ENCODE measurements at places on chromosomes 3 and 15. TPM values are rescaled to one million over a fixed set of nuclear protein-coding genes. Genes with fewer than 3 reads are reported as not detected.
A peak's percentile ranks its signal among the peaks of the same experiment; 100 is the strongest.

NEIL1 gene
- 17.6 TPM for polyA plus RNA-seq

DNA sequence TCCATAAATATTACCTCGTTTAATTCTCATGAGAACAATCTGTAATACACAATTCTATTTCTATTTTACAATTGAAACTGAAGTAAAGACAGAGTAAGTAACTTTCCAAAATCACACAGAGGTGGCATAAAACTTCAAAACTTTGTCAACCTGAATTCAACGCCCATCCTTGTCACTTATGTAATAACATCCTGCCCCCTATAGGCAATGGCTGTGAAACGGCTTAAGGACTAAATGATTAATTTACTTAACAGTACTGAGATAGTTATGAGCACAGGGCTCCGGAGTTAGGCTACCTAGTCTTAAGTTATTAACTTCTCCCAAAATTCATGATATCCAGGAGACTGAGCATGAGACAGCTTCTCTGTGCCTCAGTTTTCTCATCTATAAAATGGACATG lies 293.1 kb upstream of the CHRM5 start:
- DNase-seq: no peak

GOLGA6D gene
- polyA plus RNA-seq: 0.56 TPM

PLSCR4 gene
- 18.0 TPM for polyA plus RNA-seq

RTP1 gene
- not detected for polyA plus RNA-seq

SLC2A2 gene
- 18.7 TPM for polyA plus RNA-seq

DNA sequence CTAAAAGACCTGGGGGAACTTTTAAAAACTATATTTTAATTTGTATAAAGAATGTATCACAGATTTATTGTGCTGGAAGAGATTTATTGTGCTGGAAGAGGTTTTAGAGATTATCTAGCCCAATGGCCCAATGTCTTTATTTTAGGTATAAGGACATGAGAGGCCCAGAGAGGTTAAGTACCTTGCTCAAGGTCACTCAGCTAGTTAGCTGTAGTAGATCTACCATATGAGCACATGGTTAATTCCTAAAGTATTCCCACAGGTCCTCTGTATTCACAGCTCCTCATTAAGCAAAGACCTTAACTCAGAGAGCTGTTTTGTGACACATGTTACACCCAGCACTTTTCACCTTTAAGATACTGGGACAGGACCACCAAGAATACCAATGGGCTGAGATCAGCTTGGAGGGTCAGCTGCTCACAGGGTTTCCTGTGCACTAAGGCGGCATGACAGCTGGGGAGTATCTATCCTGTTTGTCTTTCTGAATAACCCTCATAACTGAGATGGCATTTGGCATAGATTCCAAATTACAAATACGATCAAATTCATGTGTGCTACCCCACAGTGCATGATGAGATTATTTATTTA lies 143.1 kb upstream of the TBL1XR1 start:
- DNase-seq: no peak

DNA sequence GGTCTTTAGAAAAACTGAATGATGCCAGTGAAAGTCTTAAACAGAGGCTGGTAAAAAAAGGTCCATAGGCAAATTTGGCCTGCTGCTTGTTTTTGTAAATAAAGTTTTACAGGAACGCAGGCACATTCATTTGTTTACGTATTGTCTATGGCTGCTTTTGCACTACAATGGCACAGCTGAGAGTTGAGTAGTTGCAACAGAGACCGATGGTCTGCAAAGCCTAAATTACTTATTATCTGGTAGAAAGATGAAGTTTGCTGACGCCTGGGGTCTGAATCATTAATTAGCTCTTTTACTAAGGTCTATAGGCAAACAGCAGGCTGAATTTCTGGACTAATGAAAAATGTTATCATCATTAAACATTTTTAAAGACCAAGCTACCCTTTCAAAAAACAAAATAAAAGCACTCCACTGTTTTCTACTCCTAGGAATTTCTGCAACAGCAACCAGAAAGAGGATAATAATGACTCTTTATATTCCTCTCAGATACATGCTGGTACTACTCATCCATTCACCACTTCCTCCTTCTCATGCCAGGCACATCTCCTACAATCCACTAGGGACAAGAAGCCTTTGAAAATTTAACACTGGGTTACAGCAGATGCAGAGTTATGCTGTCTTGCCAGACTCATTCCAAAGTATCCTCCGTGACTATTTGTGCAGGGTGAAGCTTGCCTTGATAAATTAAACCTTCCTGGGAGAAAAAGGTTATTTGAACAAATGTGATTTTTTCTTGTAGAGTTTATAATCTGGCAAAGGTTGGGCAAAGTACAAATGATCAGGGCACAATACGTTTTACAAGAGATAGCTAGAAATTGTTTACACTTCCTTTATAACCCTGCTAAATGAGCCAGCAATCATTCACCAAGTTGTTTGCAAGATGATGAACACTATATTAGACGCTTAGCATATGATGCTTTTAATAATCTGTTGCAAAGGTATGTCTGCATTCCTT lies 6.0 kb downstream of the GATM start:
- no peak for DNase-seq

DNA sequence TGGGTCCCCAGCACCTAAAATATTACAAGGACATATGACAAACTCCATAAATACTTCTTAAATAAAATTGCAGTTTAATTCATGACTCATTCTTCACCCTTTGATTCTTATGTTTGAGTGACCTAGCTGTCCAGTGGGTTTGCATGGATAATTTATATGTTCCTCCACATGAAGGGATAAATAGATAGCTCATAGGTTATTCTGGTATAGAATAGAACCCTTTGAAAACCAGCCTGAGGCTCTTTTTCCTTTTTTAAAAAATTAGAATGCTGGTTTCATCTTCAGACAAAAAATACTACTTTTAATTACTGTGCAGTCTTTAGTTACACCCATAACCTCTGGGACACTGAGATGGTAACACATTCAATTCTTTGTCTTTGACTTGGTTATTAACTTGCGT lies 97.1 kb upstream of the SAMMSON start:
- no peak for DNase-seq

B4GALT4 gene
- 30.1 TPM for polyA plus RNA-seq

DNA sequence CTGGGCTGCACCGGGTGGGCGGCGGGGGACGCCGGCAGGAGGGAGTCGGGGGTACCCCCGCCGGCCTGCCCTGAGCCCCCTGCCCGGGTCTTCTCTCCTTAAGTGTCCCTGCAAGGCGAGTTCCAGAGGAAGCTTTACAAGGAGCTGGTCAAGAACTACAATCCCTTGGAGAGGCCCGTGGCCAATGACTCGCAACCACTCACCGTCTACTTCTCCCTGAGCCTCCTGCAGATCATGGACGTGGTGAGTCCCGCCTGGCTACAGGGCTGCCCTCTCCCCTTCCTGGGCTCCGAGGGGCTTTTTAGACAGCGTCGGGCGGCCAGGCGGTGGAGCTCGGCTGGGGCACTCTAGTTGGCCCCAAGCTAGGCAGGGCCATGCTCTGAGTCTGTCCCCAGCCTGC lies 480 bp downstream of the CHRNA7 start:
- DNase-seq: peak; percentile 18

- DNase-seq: no peak
Measured at GRCh38 chr15:56146756-56147155, 96.9 kb downstream of the RFX7 start.

DNA sequence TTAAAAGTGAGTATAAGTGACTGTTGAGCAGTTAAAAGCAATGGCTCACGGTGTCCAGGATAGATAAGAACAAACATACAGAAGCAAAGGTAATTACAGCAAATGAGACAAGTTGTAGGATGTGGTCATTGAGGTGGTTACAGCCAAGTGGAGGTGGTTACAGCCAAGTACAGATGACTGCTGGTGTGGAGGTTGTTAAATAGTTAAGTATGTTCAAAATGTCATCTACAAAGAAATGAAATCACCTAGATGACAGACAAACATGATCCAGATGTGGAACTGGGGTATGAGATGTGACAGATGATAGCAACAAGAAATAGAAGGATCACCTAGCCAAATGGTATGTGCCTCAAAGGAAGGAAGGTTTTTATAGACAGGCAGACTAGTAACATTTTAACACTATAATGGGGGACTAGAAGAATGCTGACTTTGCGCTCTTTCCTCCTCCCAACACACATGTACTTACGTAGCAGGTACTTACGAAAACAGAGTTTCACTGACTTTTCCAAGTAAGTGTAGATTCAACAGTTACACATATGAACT lies 6.8 kb upstream of the ANKRD28 start:
- DNase-seq: no peak

DNA sequence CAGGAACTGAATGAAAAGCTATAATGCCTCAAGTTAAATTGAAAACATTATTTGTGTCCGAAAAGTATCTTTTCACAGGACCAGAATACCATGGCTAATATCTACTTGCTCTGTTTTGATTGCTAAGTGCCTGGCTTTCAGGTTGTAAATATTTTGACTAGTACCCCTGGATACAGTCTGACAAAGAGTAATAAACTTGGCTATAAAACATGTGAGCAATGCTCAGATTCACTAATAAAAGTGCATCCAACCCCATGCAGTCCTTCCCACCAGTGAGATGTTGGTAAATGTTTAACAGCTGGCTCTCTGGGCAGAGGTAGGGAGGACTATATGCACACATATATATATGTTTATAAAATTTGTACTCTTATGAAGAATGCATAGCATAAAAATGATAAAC lies 281.8 kb upstream of the TGFBR2 start:
- peak; percentile 57 for DNase-seq

ZNF620 gene
- 10.4 TPM for polyA plus RNA-seq

PLA2G4B gene
- polyA plus RNA-seq: 11.9 TPM

FANCD2 gene
- 20.7 TPM for polyA plus RNA-seq

Data from renal cortex interstitium (tissue), 15 donors.